CD4-positive, alpha-beta T cell treated with Interleukin-21 for 1 hour (primary cell): ENCODE measurements at places on chromosomes 12 and 14.

- no peak for DNase-seq
Observed at GRCh38 chr14:53964249-53964648, 7.6 kb upstream of the BMP4 start.

GRCh38 chr12:127455347-127456265 is 811.4 kb upstream of the TMEM132C start:
- DNase-seq: no peak

DNA sequence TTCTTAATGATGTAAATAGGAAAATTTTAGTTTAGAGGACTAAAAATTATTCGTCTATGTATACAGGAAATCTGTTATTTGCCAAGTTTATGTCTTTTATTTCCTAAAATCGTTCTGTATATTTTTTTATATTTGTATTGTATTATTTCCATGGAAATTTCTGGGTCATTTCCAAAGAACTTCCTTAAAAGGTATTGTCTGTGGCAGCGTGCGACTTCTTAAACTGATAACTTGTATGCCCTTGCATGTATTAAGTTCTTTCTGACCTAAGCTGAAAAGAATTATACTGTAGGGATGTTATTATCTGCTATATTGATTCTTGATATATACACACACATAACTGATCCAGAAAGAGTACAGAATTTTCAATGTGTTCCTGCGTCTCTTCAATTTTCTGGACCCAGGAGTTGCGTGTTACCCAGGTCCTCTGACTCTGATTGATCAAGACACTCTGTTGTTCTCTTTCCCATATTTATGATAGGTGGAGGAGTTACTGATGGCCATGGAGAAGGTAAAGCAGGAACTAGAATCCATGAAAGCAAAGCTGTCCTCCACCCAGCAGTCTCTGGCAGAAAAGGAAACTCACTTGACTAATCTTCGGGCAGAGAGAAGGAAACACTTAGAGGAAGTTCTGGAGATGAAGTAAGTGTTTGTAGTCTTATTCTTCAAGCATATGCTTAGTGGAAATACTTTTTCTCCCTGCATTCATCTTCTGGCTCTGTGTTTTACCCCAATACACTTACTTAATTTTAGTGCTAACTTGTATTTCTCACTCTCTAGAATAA is 298.5 kb downstream of the ERC1 start:
- DNase-seq: no peak

DNA sequence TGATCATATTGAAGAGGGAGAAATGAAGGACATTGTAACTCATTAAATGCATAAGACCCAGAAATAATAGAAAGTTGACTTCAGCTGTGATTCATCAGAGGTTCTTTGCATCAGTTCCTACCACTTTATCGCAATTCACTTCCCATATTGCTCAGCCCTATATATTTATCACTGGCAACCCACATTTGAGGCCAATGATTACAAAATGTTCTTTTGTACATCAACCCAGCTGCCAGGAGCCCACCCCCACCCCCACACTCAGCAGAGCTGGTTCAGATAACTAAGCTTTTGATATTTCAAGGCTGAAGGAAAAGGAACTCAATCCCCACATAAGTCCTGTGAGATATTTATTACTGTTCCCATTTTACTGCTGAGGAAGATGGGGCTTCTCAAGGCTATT is 51.2 kb upstream of the TMPO start:
- no peak for DNase-seq

GRCh38 chr14:105525861-105526775 is at the start of gene TMEM121:
TSS of gene TMEM121 (plus strand) at chr14:105526583. CDS start at chr14:105528835, 2,252 bp downstream.
- DNase-seq: peak; percentile 63

DNA sequence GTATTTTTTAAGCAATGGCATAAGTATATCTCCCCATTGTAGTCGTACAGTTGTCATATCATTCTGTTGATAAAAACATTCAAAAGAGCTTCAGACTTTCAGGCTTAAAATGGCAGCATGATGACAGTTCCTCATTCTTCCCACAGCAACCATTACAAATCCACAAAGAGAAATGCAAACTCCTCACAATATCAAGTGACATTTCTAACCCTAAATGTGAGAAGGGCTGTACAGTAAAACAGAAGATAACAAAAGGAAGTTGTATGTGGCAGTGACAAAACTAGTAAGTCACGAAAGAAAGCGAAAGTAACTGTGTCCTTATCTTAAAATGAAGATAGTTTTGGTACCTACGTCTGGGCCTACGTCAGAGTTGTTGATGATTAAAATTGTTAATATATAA is 46.7 kb downstream of the GXYLT1 start:
- DNase-seq: peak; percentile 74

DNA sequence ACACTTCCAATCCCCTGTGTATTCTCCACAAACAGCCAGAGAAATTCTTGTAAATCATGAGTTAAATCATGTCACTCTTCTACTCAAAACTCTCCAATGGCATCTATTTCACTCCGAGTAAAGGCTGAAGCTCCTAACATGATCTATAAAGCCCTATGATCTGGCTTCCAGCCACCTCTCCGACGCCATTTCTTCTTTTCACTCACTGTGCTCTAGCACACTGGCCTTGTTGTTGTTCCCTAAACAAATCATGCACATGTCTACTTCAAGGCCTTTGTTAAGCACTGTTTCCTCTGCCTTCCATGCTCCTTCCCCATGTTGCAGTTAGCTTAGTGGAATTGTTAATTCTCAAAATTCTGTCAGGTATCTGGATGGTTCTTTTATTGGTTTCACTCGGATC is 30.1 kb upstream of the MTERF2 start:
- DNase-seq: no peak

DNA sequence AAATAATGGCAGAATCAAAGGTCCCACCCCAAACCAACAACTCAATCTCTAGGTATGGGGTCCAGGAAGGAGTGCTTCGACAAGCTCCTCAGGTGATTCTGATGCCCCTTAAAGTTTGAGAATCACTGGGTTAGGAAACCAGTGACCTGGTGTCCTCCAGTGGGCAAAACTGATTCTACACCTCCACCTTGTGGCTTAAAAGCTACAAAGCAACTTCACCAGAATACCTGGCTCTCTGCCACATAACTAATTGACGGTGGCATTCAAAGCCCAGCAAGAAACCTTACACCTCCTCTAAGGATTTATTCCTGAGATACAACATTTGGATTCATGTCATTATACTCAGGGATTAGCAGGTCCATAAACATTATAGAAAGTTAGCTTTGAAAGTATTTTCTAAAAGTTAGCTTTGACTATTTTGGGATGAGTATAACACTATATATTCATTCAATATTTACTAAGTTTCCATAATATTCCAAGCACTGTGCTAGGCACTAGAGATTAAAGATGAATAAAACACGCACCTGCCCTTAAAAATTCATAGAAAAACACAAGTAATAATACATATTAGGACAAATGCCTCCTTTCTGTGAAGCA is 45.4 kb downstream of the DCAF5 start:
- DNase-seq: peak; percentile 59

DNA sequence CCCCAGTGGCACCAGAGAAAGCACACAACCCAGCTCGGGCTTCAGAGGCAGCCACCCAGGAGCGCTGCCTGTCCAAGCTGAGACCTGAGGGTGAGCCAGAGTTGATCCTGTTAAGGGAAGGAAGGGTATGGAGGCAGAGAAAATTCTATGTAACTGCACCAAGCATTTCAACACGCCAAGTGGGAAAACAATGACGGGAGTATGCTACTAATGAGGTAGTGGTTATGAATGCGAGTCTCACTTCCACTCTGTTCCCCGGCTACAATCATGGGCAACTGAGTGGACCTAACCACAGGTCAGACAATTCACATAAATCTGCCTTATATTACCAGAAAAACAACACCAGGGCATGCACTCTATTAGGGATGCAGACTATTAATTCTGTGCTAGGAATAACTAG is 9.9 kb downstream of the ATG14 start:
- DNase-seq: no peak

DNA sequence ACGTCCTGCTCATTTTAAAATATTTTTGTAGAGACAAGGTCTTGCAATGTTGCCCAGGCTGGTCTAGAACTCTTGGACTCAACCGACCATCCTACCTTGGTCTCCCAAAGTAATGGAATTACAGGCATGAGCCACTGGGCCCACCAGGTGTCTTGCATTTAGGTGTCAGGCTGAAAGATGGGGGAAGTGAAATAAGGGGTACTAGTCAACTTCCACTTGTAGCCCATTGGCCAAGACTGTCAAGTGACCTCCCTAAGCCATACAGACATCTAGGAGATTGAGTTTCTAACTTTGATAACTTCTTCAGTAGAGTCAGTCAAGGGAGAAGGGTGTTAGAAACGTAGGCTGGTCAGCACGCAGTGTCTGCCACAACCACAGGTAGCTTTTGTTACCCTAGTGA is 32.0 kb downstream of the ARF6 start:
- no peak for DNase-seq

DNA sequence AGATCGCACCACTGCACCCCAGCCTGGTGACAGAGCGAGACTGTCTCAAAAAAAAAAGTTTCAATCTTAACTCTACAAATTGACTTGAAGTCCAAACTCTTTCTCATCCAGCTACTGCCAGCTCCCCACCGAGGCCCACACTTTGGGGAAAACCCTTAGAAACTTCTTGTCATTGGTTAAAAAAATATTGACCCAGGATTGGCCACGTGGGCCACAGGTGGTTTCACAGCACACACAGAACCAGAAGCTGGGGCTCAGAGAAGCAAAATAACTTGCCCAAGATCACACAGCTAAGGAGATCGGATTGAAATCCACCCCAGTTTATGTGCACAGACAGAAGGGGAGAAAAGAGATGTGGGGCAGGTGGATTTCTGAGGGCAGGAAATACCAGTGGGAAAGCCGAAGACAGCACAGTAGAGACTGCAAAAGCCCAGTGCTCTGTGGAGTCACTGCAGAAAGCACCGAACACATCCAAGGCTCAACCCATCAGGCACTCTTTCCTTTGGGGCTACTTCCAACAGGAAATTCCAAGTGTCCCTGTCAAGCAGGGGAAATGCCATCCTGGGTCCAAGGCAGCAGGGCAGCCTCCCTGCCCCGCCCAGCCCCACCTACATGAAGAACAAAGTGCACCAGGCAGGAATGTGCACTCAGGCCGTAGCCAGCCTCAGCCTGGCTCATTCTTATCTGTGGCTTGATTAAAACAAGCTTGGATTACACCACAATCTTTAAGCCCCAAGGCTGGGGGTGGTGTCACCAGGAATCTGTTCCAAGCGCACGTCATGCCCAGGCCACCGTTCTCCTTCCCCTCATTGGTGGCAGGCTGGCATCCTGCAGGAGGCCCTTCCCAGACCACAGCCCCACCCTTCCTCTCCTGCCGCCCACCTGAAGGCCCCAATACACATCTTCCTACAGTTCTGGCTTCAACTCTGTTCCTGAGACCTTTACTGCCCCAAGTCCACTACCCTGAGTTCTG is 72.5 kb downstream of the ITPK1 start:
- no peak for DNase-seq

DNA sequence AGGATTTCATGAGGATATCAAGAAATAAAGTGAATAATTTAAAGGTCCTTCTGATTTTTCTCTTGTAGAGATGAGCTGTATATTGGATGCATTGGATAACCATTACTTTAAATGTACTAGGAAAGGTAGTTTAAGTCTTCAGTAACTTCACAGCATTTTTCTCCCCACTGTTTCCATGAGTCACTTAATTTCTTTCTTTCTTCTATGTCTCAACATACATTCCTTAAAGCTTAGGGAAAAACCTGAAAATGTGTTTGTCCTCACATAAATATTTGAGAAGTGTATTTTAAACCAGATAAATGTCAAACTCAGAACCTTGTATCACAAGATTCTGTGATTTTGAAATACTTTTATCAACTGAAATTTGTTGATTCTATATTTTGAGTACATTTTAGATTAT is 1970.2 kb upstream of the FLRT2 start:
- no peak for DNase-seq
